Activated CD8-positive, alpha-beta T cell treated with anti-CD3 and anti-CD28 coated beads, Interleukin-2, amount 10 ng/mL, durations not matched to agents 7 days and 5 days (primary cell): ENCODE measurements at places on chromosomes 5 and 9. TPM values are rescaled to one million over a fixed set of nuclear protein-coding genes. Genes with fewer than 3 reads are reported as not detected.

GRCh38 chr5:1734908-1735289 lies 64.7 kb downstream of the MRPL36 start:
- peak; percentile 15 for DNase-seq

Gene KIF4B
- not detected for total RNA-seq

Gene PCBD2
- total RNA-seq = 14.4 TPM

- no peak for DNase-seq
Observed at GRCh38 chr5:31630931-31631330, 8.0 kb upstream of the PDZD2 start.

DNA sequence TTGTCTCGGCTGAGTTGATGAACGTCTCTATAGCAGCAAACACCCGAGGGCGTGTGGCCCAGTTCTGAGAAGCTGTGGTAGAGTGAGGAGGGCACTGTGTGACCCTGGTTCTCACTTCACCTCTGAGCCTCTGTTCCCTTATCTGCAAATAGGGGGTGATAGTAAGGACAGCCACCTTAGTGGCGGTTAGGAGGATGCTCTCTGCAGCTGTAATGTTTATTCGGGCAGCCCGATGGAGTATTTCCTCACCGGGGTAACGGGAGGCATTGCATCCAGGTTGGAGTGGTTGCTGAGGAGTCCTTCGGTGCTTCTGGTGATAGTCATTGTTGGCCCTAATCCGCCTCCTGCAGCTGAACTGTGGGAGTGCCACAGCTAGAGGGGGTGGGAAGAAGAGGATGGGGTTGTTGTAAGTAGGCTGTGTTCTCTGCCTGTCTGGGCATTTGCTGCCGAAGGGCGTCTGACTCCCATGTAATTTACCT lies 13.9 kb downstream of the PRRC2B start:
- DNase-seq = peak; percentile 69

DNA sequence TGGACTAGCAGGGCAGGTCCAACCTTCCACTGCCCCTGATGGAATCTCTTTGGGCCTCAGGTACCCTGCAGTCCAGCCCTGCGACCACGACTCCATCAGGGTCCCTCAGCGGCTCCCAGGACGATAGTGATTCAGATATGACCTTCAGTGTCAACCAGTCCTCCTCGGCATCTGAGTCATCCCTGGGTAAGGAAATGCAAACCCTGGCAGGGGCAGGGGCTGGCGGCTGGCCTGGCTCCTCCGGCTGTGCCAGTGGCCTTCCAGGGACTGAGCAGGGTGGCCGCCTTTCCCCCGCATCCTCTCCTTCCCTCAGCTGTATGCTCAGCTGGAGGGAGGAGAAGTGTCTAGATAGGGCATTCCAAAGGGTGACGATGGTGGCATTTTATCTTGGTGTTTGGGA lies 45.0 kb downstream of the NEURL1B start:
- DNase-seq = no peak
